ENCODE measurements at places on chromosomes 2 and 18.

DNA sequence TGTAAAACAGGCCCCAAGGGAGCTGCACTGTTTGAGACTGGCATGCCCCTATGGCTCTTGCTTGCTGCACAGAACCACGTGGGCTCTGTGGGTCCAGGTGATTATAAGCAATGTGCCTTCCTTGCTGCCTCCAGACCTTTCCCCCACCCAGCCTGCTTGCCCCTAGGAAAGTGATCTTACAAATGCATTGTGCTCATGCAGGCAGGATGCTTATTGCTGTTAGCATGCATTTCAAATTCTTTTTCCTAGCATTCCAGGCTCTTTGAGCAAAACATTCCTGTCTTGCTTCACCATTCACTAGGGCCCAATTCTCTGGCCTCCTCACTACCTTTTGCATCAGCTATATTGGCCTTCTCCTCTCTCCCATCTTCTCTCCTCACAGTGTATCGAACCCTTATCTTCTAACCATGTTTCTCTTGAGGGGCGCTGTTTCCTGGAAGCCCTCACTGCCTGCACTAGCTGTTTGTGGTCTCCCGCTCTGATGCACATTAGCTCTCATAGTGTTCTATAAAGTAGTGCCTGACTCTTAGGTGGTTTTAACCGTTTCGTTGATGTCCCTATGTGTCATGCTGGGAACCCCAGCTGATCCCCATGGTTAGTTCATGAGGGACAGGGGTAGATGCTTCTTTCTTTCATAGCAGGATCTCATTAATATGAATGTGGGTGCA, 152.9 kb upstream of the EPAS1 start:
- DNase-seq: no peak

DNA sequence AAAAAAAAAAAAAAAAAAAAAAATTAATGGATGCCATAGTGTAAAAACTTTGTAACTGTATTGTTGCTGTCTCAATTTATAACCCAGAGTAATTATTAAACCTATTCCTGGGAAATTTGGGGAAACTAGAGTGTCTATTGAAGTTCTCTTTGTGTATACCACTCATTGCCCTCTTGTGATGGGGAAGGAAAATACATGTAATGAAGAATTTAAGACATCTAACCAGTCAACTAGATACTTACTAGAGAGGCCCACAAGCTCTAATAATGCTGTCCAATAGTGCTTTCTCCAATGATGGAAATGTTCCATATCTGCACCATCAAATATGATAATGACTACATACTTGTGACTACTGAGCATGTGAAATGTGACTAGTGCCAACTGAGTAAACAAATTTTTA, 168.5 kb upstream of the SLC39A10 start:
- DNase-seq: no peak

DNA sequence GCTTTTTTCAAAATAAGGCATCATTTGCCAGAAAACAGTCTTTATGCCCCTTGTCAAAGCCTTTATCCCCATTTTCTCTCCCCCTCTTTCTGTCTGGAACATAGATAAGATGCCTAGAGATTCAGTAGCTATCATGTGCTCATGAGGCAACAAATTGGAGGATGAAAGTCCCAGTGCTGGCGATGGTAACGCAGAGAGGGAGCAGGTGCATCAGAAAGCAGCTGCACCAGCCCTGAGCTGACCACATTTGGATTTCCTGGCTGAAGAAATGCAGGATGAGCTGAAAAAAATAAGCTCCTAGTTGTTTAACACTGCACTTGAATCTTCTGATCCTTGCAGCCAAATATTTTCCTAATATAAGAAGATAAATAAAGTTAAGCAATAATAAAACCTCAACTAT, 48.0 kb downstream of the LOXHD1 start:
- no peak for DNase-seq

GRCh38 chr2:64487256-64488049, 33.5 kb downstream of the LGALSL start:
- DNase-seq: no peak

DNA sequence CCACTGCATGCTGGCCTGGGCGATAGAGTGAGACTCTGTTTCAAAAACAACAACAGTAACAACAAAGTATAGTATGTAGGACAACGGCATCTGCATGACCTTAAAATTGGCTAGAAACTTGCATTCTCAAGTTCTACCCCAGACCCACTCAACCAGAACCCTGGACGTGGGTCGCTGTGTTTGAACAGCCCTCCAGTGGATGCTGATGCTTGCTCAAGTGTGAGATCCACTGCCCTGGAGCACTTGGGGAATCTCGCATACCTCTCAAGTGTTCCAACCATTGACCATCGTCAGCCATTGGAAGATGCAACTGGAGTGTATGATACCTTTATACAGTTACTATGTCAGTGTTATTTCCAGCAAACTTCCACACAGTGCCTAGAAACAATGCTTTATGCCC, 435.9 kb downstream of the DCDC2C start:
- no peak for DNase-seq

DNA sequence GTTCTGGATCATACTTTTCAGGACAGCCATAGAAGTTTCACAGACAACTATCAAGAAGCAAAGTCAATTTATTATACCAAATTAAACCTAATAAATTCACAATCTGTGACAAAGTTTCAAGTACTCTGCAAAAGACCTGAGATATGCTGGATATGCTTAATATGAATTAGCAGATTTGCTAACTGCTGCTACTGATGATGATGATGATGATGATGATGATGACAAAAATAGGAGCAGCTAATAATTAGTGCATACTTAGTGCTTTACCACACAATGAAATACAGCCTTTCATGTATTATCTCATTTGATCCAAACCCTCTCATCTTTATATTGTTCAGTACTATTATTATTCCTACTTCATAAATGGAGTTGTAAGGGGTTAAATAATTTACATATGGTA, 215.7 kb upstream of the CYP26B1 start:
- DNase-seq: no peak

DNA sequence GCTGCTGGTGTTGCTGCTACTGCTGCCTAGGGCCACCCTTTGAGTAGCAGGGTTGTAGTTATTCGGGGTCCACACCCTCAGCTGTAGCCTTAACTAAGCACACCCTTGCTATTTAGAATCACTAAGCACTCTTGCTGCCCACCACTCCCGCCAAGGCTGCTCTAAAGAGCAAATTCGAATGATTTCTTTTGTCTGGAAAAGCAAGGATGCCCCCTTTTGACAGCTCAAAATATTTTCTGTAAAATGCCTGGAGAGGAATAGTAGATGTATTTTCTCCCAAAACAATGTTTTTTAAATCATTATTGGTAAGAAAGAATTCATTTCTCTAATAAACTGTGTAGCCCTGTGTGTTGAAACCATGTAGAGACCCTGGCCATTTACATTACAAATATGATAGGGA, 80.8 kb upstream of the PAPOLG start:
- DNase-seq: peak; percentile 45

DNA sequence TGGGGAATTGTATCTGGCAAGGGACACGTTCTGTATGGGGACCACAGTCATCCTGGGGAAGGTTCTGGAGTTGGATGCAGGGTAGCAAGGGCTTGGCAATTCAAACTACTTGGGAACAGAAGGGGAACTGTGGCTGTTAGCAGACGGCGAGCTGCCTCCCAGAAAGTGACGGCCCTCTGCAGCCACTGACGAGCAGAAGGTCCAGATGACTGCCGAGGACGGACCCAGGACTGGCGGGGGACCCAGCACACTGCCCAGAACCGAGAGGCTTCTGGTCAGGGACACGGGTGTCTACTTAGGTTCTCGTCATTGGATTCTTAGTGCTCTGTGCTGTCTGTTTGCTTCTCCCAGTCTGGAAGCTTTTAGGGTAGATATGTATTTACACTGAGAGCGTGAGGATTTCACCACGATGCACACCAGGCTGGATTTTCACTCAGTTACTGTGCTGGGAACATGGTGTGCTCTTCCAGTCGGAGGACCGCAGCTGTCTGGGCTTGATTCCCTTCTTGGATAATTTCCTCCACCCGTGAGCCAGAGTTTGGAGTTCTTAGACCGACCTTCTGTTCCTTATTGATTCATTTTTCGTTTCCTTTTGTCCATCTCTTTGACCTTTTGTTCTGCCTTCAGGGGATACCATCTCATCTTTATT, 13.4 kb downstream of the GPR35 start:
- no peak for DNase-seq

GRCh38 chr2:208320686-208321085, 54.6 kb downstream of the PIKFYVE start:
- no peak for DNase-seq

- no peak for DNase-seq
Observed at GRCh38 chr2:24521162-24521857, 30.3 kb downstream of the NCOA1 start.

DNA sequence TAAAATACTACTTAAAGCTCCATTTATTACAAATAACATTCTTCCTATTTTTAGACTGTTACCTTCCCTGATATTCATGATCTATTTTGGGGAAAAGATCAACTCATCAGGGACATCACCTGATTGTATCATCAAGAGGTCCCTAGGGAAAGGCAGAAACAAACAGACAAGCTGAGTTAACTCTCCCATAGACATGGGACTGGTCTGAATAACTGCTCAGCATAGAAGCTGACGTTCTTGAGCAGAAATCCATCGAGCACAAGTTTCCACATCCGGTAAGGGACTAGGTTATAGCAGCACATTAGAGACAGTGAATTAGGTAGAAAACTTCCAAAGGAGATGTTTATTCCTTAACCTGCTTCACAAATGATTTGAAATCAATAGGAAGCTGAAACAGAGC, 1100.4 kb upstream of the SLC39A10 start:
- no peak for DNase-seq

- no peak for DNase-seq
Observed at GRCh38 chr2:238883421-238883901, 35.6 kb downstream of the TWIST2 start.

DNA sequence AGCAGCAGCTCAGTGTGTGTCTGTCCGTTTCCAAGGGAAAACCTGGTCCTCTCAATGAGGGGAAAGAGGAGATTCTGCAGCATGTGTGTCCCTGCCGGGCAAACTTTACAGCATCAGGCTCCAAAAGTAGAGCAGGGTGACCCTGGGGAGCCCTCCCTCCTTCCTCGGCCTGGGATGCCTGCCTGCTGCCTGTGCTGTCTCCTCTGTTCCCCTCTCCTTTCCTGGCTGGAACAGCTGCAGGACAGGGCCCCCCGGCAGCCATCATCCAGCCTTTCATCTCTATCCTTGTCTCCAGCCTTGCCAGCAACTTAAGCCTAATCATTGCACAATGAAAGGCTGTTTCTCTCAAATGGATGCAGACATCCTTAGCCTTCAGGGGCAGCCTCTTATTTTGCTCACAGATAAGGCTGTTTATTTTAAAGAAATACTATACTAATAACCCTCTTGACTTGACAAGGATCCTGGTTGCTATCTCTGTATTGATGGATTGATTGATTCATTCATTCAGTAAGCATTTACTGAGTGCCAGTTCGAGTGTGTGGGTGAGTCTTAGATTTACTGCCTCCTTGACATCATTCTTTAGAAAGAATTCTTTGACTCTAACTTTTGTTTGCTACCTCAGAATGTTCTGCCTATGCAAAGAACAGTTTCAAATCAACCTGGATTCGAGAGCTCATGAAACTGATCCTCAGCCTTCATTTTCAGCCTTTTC, 40.6 kb upstream of the EDAR start:
- no peak for DNase-seq

DNA sequence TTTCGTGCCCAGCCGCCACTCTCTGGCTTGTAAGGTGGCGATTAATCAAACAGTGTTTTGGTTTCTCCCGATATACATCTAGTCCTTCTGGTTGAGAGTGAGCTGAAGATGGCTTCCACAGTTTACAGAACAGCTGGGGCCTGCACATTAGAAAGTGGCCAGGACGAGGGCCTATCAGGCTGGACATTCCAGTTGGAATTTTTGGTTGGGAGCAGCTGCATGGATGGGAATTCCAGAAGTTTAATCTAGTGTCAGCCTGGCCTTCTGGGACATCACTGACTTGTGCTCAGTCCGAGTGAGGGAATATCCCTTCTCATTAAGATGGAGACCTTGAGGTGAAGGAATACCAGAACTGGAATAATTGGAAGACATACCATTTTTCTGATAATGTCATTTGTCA, 118.1 kb upstream of the SIX2 start:
- DNase-seq: no peak

GRCh38 chr2:152303951-152304350, 31.0 kb upstream of the FMNL2 start:
- DNase-seq: no peak

GRCh38 chr18:44602845-44603244, 77.8 kb upstream of the SETBP1 start:
- DNase-seq: no peak

- peak; percentile 45 for DNase-seq
Observed at GRCh38 chr18:76398896-76399612, 96.0 kb downstream of the ZNF516 start.

- peak; percentile 56 for DNase-seq
Observed at GRCh38 chr18:41745166-41746049, 209.6 kb upstream of the PIK3C3 start.

- DNase-seq: no peak
Observed at GRCh38 chr2:71446505-71446904, 6.9 kb upstream of the DYSF start.

- no peak for DNase-seq
Observed at GRCh38 chr18:58310517-58310916, 266.5 kb downstream of the NEDD4L start.

GRCh38 chr2:84494070-84494469, 22.2 kb upstream of the DNAH6 start:
- DNase-seq: no peak

DNA sequence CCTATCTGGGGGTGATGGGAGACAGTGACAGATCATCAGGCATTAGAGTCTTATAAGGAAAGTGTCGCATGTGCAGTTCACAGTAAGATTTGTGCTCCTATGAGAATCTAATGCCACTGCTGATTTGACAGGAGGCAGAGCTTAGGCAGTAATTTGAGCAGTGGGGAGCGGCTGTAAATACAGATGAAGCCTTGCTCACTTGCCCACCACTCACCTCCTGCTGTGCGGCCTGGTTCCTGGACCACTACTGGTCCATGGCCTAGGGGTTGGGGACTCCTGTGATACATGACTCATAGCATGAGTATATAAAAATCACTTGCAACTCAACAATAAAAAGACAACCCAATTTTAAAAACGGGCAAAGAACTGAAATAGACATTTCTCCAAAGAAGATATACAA, 71.1 kb upstream of the ACAA2 start:
- no peak for DNase-seq

DNA sequence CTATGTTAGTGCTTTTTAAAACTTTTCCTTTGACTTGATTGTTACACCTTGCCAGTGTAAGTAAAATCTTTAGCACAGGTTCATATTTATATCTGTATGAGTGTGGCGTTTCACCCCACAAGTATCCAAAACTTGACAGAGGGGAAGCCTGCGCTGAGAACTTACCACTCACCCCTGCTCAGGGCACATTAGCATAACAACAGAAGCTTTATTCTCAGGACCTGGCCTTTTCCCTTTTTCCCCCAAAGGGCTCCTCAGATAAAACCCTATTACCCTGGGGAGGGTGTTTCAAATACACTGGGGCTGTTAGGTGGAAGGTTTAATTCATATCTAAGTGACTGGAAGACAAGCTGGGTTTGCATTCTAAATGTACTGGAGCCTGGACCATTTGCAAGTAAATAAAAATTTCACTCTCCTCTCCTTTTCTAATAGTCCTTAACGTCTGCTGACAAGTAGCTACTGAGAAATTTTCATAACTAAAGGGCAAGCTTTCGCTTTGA, 276.6 kb downstream of the RNF152 start:
- DNase-seq: no peak

- no peak for DNase-seq
Observed at GRCh38 chr2:126356631-126357030, 299.3 kb upstream of the GYPC start.

- DNase-seq: no peak
Observed at GRCh38 chr18:75214766-75215510, 4.3 kb downstream of the TSHZ1 start.

GRCh38 chr2:224381521-224382279, 20.2 kb downstream of the FAM124B start:
- peak; percentile 69 for DNase-seq

GRCh38 chr18:62876111-62876510, 160.8 kb downstream of the PHLPP1 start:
- DNase-seq: no peak

Data from NCI-H1694 (cell line).